ENCODE measurements at places on chromosomes 2 and 18.

GRCh38 chr2:88659538-88659915 lies 31.9 kb upstream of the RPIA start:
- DNase-seq = no peak

GRCh38 chr2:118091631-118092030 lies 3.4 kb downstream of the INSIG2 start:
- DNase-seq = no peak

DNA sequence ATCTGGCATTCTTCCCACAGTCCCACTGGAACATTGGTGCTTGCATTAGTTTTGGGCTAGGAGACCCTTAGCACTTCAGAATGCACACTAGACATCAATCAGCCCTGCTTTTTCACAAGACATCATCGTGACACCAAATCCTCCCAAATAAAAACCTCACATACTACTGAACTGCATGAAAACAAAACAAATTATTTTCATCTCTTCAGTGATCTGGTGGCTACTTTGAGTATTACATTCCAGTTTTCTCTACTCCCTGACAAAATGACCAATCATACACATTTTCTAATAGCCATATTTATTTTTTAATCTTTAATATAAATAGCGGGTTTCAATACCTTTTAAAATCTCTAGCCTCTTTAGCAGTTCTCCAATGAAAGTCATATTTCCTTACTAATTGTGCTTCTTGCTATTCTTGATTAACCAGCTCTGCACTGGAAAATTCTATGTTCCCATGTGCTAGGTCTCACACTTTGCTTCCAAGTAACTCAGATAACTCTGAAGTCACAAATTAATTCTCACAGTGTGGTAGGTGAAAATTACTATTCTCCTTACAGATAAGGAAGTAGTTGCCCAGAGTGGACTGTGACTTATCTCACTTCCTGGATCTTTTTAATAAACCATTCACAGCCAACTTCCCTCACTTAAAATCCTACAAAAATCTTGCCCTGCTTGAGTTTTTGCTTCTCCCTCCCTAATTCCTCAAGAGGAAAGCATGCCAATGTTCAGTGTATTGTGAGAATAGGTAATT lies 82.5 kb upstream of the EPB41L3 start:
- no peak for DNase-seq

- DNase-seq = no peak
Observed at GRCh38 chr2:216294305-216294704, 78.0 kb downstream of the MARCHF4 start.

GRCh38 chr2:152440460-152440859 lies 105.5 kb downstream of the FMNL2 start:
- no peak for DNase-seq

- peak; percentile 20 for DNase-seq
Observed at GRCh38 chr2:26692897-26693849, 651 bp downstream of the KCNK3 start.

DNA sequence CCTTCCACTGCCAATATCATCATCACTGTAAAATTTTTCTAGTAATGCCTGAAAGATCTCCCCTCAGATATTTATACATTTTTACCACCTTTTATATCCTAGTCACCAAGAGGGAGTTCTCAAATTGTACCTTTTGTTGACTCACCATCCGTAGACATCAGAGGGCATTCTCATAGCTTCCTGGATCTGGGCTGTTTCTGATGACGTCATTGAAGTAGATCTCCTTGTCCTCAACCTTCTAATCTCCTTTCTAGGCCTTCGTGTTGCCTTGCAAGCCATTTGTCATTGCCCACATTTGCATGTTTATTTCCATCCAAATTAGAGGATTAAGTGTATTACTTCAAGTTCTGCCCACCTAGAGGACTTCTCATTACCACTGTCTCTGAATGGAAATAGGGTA lies 193.4 kb upstream of the NRXN1 start:
- no peak for DNase-seq

- no peak for DNase-seq
Observed at GRCh38 chr2:100767810-100768806, 51.8 kb upstream of the NPAS2 start.

GRCh38 chr2:66555091-66555490 lies 120.2 kb downstream of the MEIS1 start:
- no peak for DNase-seq

GRCh38 chr2:161681046-161681445 lies 56.8 kb downstream of the SLC4A10 start:
- DNase-seq = no peak

GRCh38 chr2:167271932-167272331 lies 383.7 kb downstream of the XIRP2 start:
- no peak for DNase-seq

DNA sequence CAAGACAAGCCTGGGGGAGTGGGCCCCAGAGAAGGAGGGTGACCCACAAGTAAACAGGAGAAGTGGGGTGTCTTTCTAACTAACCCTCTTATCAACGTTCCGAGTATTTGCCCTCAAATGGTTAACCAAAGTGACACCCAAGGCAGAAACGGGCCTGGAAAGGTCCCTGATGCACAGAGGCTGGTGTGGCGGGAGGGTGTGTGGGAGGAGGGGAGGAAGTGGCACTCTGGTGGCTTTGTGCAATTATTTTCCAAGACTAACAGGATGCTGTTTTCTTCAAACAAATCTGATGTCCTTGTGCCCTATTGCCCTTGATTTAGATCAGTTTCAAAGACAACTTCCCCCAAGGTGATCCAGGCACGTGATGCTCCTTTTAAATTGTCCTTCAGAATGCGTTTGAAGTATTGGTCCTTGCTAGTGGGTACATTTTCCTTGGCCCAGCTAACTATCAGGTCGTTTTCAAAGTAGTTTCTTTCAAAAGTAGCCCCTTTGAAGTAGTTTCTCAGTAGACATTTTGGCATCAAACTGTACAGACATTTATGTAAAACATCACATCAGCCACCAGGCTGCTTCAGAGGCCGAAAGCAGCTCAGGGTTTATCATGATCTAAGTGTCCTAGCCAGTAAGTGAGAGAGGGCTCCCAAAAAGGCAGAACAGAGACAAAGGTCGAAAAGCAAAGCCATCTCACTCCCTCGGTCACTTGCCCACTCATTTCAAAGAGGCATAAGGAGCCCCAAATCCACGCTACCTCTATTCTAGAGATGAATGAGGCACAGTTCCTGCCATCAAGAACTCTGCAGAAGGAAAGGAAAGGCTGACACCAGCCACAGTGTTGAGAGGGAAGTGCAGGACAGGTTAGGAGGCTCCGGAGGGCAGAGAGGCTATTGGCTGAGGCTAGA lies 371.1 kb upstream of the ID2 start:
- no peak for DNase-seq

GRCh38 chr2:9215680-9216079 lies 9.1 kb downstream of the ASAP2 start:
- no peak for DNase-seq

DNA sequence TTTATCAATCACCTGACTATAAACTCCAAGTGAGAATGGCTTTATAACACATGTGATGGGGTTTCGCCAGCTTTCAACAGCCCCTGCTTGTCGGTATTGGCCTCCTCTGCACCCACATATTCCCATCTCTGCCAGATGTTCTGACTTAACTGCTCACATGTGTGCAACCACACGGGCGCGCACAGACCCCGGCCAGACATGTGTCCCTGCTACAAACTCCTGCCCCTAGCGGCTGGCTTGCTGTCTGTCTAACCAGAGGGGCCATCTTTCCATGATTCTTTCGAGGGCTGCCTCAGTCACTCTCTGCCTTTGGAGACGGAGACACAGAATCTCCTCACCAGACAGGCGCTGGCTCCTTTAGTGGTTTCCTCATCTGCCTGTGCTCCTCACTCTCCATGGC lies 15.3 kb downstream of the STON1 start:
- DNase-seq = no peak

DNA sequence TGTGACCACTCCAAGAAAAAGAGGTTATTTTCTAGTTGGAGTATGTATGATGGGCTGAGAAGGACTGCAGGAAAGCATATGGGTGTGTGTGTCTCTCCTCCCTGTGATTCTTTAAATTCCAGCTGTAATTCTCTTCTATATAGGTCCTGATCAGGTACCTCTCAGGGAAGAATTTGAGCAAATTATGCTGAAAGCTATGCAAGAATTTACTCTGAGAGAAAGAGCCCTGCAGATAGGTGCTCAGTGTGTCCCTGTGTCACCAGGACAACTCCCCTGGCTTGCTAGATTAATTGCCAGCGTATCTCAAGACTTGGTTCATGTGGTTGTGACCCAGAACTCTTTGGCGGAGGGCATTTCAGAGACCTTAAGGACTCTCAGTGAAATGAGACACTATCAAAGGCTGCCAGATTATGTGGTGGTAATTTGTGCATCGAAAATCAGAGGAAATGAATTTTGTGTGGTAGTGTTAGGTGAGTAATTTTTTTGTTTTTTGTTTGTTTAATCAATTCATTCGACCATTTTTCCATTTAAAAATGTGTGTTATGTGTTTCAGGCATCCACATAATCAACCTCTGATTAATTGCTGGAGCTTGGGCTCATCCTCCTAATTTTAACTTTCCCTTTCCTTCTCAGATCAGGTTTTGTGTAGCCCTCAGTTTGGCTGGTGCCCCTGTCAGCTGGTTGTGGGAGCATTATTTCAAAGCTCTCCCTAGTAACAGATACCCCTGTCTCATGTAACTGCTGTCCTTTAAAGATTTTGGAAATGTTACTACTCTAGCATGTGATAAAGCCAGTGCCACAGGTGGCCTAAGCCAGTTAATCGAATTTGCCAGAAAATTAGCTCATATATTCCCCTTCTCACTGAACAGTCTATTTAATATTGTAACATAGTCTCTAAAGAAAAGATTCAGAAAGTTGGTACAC lies 150.9 kb downstream of the ESCO1 start:
- DNase-seq = no peak

DNA sequence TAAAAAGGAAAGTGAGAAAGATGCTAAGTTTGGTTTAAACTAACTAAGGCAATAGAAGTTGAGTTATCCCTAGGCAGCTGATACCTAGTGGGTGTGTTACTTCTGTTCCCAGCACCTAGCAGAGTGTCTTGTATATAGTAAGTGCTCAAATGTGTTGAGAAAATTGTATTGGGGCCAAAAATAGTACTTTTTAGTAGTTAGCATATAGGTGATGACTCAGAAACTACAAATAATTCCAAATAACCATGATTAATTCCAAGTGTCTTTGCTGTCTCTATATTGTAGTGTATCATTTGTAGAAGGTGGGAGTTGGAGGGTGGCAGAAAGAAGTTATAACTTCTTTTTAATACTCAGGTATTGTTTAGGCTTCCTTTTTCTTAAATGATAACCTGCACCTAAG lies 362.7 kb downstream of the RND3 start:
- no peak for DNase-seq

DNA sequence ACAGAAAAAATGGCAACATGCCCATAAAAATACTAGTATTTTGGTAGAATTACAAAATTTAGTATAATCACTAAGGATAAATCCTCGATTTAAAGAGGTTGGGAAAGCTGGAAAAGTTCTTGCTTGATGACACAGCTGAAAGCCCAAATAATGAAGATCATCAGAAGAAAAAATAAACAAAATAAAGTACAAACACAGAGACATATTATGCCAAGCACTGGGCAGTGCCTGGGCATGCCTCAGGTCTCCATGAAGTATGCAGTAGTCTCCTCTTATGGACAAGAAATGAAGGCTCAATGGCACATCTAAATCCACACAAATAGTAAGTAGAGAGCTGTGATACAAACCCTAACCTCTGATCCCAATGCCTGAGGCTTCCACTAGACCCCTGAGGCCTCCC lies 57.7 kb downstream of the RNU4ATAC start:
- DNase-seq = no peak

DNA sequence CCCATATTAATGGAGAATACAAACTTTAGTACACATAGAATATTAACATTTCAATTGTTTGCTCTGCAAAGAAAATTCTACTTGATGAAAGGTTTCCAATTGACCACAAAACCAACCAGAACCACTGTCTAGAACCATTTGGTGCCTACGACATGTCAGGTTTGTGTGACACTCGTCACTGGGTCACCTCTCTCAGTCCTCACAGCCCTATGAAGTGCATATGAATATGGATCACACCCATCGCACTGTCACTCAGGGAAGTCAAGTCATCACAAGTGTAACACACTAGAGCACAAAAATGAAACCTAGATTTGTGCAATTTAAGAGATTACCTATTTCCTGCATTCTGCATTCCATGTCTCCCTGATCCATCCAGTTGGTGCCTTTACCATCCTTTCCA lies 43.7 kb downstream of the PTPN2 start:
- no peak for DNase-seq

DNA sequence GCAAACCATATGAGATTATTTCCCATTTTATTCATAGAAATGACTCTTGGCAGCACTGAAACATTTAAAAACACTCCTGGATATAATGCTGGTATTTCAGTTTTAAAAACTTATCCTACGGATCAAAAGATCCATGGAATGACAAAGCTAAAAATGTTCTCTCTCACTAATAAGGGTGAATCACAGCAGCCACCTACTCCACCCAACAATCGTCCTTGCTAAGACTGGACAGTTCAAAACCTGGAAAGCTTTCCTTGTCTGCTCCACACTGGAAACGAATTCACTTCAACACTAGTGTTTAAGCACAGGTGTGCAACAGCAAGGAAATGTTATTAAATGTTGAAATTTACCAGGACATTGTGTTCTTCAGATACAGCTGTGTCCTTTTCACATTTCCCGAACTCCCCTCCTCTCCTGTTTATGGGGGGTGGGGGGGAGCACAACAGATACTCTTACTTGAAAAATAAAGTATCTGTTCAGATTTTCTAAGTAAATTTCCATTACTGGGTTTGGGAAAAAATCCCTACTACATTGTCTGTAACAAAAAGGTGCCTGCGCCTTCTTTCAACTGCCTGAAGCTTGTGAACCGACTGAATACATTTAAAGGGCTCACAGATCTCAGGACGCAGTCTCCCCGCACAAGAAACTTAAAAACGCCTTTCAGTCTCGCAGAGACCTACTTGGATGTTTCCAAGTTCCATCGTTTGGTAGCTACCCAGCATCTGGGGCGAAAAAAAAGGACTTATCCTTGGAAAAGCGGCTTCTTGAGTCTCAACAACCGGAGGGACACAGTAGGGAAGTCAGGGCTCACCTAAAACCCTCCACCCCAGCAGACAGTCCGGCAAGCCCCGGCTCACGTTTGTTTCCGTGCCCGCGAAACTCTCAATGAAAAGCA lies 1.3 kb downstream of the YWHAQ start:
- peak; percentile 30 for DNase-seq

DNA sequence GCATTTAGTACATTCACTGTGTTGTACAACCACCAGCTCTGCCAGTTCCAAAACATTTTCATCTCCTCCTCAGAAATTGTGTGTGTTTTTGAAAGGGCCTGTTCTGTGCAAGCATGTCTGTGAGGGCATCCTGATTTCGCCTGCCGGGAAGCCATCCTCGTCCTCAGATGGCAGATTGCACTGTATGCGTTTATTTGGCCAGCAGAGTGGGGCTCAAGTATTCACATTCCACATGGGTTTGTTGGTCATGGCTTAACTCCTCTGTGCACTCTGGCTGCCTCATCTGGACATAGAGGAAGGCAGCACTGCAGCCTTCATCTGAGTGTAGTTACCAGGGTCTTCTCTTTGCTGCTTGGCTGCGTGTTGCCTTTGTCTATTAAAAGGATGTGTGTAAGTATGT lies 85.0 kb downstream of the TMEM247 start:
- DNase-seq = no peak

DNA sequence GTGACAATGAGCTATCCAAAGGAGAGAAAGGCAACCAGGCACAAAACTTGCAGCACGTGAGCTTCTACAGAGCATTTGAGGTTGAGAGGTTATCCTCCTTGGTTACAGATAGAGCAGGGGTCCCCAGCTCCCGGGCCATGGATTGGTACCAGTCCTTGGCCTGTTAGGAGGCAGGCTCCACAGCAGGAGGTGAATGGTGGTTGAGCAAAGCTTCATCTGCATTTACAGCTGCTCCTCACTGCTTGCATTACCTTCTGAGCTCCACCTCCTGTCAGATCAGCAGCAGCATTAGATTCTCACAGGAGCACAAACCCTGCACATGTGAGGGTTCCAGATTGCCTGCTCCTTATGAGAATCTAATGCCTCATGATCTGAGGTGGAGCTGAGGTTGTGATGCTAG lies 57.8 kb upstream of the ST8SIA3 start:
- DNase-seq = no peak

All from stimulated activated naive CD4-positive, alpha-beta T cell (primary cell).